ENCODE measurements at places on chromosomes 3 and 15.

DNA sequence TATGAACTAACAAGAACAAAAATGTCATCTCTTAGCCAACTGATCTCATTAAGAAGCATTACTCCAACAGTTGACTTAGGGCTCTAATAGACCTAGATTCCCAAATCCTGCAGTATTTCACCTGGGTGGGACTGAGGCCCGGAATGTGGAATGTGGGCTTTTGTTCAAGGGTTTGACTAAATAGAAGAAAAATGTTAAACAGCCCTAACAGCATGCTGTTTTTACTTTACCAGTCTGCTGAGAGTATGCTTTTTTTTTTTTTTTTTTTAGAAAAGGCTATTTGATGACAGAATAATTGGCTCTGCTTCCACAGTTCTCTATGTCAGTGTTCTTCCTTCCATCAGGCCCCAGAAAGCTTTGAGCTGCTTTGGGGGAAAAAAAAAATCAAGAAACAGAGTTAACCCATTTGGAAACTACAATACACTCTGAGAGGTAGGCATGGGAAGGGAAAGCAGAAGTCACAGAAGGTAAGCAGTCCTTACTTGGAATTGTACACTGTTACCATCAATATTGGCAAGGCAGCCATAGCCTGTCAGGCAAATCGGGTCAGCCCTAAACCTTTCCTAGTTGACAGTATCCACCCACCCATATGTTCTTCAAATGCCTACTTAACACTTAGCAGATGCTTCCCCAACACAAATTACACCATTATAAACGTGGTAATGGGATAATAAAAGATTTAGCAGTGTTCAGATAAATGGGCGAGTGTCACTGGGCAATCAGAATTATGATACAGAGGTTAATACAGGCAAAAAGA is 224.2 kb downstream of the CNTN3 start:
- no peaks in the 10 kb centered on the region for H3K4me1 ChIP-seq
- H3K4me3 ChIP-seq, result no peak overlapping the region
- H3K36me3 ChIP-seq, result no peaks in the 10 kb centered on the region
- H3K27ac ChIP-seq, result no peak overlapping the region

GRCh38 chr3:88019024-88019423 is 39.8 kb downstream of the CGGBP1 start:
- H3K27me3 ChIP-seq, result no peaks in the 10 kb centered on the region
- no peak overlapping the region for H3K27ac ChIP-seq
- no peak overlapping the region for H3K4me3 ChIP-seq

GRCh38 chr15:57138349-57138788 is 219.9 kb downstream of the TCF12 start:
- no peaks in the 10 kb centered on the region for H3K27me3 ChIP-seq
- no peak overlapping the region for H3K4me3 ChIP-seq
- H3K36me3 ChIP-seq, result no peaks in the 10 kb centered on the region
- H3K4me1 ChIP-seq, result peaks cover 17% of the 10 kb centered on the region
- no peak overlapping the region for H3K27ac ChIP-seq
- DNase-seq, result no peak

- no peak for DNase-seq
- no peaks in the 10 kb centered on the region for H3K4me1 ChIP-seq
- H3K4me3 ChIP-seq, result no peak overlapping the region
- no peaks in the 10 kb centered on the region for H3K36me3 ChIP-seq
Measured at GRCh38 chr3:64319391-64319790, 94.1 kb upstream of the PRICKLE2 start.

GRCh38 chr15:76185716-76186115 is 125.6 kb downstream of the ETFA start:
- no peak overlapping the region for H3K4me3 ChIP-seq
- no peaks in the 10 kb centered on the region for H3K36me3 ChIP-seq
- no peak overlapping the region for H3K27ac ChIP-seq
- no peaks in the 10 kb centered on the region for H3K27me3 ChIP-seq
- H3K4me1 ChIP-seq, result no peaks in the 10 kb centered on the region

- H3K4me1 ChIP-seq, result peaks cover 17% of the 10 kb centered on the region
- DNase-seq, result no peak
- no peak overlapping the region for H3K27ac ChIP-seq
Measured at GRCh38 chr15:52737720-52738119, 52.4 kb downstream of the ONECUT1 start.

DNA sequence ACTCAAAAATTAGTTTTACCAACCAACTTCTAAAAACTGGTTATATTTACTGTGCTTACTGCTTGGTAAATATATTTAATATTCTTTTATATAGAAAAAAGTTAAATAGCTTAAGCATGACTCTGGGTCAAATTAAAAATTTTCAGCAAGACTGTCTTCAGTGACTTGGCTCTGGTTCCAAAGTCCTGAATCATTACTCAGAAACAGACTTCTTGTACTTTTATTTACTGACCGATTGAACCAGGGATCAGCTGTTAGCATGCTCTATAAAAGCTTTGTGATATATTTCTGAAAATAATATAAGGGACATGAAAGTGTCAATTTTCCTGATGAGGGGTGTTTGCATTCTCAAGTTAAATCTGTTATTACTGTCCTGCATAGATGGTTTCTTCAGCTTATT is 164.3 kb downstream of the MCTP2 start:
- no peaks in the 10 kb centered on the region for H3K27me3 ChIP-seq
- no peak overlapping the region for H3K27ac ChIP-seq
- no peaks in the 10 kb centered on the region for H3K4me1 ChIP-seq
- no peaks in the 10 kb centered on the region for H3K36me3 ChIP-seq

- H3K36me3 ChIP-seq, result no peaks in the 10 kb centered on the region
- H3K4me1 ChIP-seq, result no peaks in the 10 kb centered on the region
- no peak overlapping the region for H3K27ac ChIP-seq
- no peaks in the 10 kb centered on the region for H3K27me3 ChIP-seq
- no peak overlapping the region for H3K4me3 ChIP-seq
- DNase-seq, result no peak
Measured at GRCh38 chr15:92123962-92124656, 269.6 kb upstream of the ST8SIA2 start.

DNA sequence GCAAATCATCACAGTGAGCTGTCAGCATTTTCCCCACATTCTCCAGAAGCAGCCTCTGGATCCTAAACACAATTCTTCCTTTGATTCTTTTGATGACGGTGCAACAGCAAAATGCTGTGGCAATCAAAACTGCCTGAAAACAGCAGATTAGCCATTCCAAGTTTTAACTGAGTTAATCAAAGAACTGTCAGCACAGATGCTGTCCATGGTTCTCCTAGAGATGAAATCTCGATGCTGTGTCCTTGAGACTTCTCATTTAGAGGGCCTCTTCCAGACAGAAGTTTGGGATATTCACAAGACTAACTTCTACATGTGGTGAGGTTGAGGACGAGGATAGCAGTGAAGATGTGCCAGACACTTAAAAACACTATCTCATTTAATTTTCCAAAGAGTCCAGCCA is 50.4 kb upstream of the GYG1 start:
- H3K4me3 ChIP-seq, result no peak overlapping the region
- H3K27me3 ChIP-seq, result no peaks in the 10 kb centered on the region
- H3K27ac ChIP-seq, result no peak overlapping the region
- no peaks in the 10 kb centered on the region for H3K4me1 ChIP-seq

DNA sequence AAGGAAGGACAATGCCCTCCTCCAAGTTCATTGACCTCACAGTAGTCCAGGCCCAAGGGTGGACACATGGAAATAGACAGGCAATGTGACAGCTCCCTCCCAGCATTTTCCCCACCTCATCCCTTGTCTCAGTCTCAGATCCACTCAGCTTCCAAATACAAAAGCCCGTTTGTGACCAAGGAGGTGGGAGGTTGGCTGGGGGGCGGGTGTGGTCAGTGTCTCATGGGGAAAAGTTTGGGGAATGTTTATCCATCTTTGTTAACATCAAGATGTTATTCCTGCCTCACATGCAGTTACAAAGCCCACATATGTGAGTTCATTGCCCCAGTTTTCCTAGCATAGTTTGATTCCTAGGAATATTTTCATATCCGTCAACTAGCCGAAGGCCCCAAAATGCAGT is 338.5 kb upstream of the PPP2R3A start:
- no peaks in the 10 kb centered on the region for H3K27me3 ChIP-seq
- no peak overlapping the region for H3K27ac ChIP-seq
- H3K4me3 ChIP-seq, result no peak overlapping the region
- no peaks in the 10 kb centered on the region for H3K4me1 ChIP-seq
- DNase-seq, result no peak

DNA sequence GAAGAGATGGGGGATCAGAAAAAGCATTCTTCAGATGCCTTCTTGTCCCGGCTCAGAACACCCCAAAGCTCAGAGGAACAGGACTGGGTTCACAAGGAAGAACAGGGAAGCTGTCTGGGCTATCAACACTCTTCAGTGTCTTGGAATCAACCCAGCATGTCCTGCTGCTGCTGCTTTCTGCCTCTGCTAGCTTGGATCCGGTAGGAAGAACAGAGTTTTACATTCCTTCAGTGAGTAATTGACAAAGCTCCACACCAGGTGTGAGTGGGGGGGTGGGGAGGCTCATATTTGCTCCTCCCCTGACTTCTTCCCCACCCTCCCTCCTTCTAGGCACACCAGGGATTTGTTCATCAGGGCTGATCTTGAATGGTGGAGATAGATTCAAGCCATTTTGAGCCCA is 13.1 kb upstream of the ETV5 start:
- no peaks in the 10 kb centered on the region for H3K27me3 ChIP-seq
- peaks cover 25% of the 10 kb centered on the region for H3K4me1 ChIP-seq
- no peak for DNase-seq
- no peak overlapping the region for H3K4me3 ChIP-seq

Measured in MM.1S (cell line).